ENCODE measurements at places on chromosomes 5 and 9. TPM values are rescaled to one million over a fixed set of nuclear protein-coding genes. Genes with fewer than 3 reads are reported as not detected.

Gene PPP2R2B
- total RNA-seq: not detected

Gene SIT1
- 3.8 TPM for total RNA-seq

Gene FCN1
- 2.0 TPM for total RNA-seq

Gene TTC16
- not detected for total RNA-seq

Gene ANKRD20A1
- 1.9 TPM for total RNA-seq

Gene SPINK13
- total RNA-seq: not detected

Gene INSL4
- total RNA-seq: not detected

Gene IFNB1
- total RNA-seq: not detected

Gene MARVELD2
- 0.49 TPM for total RNA-seq
